ENCODE measurements at places on chromosomes 4 and X.

GRCh38 chr4:8583655-8584025 is 3.4 kb downstream of the GPR78 start:
- no peak for DNase-seq

GRCh38 chr4:90982813-90983212 is 855.6 kb downstream of the CCSER1 start:
- no peak for DNase-seq

DNA sequence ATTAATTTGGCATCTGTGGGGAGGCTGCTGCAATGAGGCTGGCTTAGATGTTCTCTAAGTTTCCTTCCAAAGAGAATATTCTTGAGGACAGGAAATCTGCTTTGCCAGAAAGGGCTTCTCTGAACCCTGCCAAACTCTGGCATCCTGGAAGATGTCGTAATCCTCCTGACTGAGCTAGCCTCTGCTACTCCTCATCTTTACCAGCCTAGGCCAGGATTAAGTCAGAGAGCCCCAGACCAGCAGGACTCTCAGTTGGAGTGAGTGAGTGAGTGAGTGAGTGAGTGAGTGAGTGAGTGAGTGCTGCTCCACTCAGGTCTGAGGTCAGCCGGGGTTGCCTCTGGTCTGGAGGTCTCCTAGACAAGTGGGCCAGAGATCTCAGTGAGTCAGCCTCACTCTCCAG is 104.9 kb upstream of the SOD3 start:
- no peak for DNase-seq

DNA sequence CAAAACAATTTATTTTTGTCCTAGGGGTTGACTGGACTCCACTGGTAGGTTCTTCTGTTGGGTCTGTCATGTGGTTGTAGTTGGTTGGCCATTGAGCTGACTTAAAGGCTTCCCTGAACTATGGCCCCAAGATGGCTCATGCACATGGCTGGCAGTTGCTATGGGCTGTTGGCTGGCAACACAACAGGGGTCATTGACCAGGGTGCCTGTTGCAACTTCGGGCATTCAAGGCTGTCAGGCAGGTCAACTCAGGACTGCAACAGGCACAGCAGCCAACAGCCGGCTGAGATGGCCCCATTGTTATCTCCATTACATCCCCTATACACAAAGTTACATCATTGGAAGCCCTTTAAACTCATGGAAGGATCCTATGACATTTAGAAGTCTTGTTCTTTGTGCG is 109.7 kb upstream of the CPEB2 start:
- no peak for DNase-seq

- peak; percentile 97 for DNase-seq
These were observed 16.9 kb upstream of the OCIAD1 start for GRCh38 chr4:48813964-48814363.

- DNase-seq = peak; percentile 6
These were observed 5.5 kb upstream of the XAGE2 start for GRCh38 chrX:52363247-52363883.

GRCh38 chr4:74671080-74671698 is 123.1 kb downstream of the BTC start:
- peak; percentile 67 for DNase-seq

- no peak for DNase-seq
These were observed 88.5 kb upstream of the NOCT start for GRCh38 chr4:138927072-138927471.

DNA sequence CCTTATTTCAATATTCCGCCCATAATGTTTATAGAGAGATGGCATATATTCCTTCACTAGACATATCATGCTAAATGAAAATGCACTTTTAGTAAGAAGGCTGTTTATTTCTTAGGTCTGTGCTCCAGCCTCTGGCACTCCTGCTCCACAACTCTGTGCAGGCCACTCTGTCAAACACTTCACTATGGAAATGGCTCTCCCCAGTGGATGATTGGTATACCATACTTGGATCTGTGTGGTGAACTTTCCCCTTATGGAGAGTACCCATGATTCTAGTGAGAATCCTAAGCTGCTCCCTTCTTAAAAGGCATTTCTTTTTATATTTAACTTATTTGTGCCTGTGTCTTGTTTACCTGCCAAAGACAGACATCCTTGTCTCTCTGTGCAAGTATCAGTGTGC is 480.1 kb upstream of the GALNT7 start:
- DNase-seq = no peak

DNA sequence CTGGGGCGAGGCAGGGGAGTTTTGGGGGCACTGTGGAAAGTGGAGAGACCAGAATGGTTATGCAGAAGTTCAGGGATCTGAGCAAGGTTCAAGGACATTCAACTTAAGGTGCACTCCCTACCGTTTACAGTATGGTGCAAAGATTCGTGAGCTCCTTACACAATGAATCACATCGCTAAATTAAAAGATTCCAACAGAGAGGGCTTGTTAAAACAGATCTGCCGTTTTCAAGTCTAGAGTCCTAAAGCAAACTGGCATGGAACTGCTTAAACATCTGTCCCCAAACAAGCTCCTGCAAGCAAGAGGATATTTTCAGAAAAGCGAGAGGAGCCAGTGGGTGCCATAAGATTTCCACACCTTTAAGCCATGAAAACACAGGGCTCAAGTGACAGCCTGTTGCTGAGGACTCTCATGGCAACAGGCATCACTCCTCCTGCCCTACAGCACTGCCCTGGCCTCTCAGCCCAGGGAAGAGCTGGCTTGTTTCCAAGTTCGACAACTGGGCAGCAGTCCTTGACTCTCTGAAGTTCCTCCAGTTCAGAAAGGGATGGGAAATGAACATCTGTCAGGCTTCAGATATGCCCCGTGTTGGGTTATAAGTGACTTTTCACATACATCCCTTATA is 10.0 kb downstream of the FAM184B start:
- peak; percentile 16 for DNase-seq

DNA sequence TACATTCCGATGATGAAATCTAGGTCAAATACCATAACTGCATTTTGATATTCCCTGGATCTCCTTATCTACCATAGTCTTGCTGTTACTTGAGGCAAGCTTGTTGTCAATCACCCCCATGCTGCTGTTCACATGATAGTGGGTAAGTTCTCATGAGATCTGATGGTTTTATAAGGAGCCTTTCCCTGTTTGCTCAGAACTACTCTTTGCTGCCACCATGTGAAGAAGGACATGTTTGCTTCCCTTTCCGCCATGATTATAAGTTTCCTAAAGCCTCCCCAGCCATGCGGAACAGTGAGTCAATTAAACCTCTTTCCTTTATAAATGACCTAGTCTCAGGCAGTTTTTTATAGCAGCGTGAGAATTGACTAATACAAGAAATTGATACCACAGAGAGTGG is 432.0 kb downstream of the GLUD2 start:
- DNase-seq = peak; percentile 2

GRCh38 chr4:56050625-56051024 is 101.9 kb downstream of the CEP135 start:
- no peak for DNase-seq

DNA sequence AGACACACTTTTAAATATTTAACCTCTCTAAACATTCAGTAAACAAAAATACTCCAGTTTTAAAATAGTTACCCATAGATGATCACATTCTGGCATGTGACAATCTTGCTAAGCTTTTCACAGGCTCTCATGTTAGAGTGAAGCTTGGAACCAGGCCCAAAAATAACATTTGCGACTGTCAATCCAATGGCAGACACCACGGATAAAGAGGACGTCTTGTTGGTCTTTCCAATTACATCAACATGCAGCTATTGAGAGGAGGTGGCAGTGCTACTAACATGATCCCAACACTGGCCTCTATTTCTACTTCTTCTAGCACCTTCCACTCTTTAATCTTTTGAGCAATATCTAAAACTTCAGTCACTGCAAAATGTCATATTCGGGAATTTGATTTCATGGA is 970.8 kb upstream of the TENM3 start:
- no peak for DNase-seq

DNA sequence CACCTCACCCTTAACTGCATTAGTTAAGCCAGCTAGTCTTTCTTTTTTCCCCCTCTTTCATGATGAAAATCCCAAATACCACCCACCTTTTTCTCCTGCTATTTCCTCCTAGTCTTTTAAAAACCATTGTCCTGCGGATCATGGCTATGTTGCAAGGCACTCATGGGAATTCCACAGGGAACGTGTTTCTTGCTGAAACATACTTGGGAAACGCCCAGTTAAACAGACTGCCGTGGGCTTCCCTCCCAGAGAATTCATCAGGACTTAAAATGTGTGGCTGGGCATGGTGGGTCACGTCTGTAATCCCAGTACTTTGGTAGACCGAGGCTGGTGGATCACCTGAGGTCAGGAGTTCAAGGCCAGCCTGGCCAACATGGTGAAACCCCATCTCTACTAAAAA is 32.2 kb downstream of the XG start:
- no peak for DNase-seq

DNA sequence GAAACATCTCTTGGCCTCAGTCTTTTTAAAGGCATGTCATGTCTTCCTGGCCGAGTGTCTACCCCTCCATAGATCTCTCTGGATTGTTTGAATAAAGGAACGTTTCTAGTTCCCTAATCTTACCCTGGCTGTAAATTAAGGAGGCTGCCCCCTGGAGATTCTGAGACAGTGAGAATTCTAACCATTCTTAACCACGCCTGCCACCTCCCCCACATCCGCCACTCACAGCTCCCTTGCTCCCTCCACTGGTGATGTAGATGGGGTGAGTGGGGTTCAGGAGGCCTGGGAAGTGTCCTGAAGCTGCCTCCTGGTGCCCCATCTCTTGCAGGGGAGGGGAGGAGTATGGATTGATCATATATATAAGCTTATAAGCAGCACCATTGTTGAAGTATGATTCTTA is 48.0 kb upstream of the TRIM2 start:
- peak; percentile 9 for DNase-seq

DNA sequence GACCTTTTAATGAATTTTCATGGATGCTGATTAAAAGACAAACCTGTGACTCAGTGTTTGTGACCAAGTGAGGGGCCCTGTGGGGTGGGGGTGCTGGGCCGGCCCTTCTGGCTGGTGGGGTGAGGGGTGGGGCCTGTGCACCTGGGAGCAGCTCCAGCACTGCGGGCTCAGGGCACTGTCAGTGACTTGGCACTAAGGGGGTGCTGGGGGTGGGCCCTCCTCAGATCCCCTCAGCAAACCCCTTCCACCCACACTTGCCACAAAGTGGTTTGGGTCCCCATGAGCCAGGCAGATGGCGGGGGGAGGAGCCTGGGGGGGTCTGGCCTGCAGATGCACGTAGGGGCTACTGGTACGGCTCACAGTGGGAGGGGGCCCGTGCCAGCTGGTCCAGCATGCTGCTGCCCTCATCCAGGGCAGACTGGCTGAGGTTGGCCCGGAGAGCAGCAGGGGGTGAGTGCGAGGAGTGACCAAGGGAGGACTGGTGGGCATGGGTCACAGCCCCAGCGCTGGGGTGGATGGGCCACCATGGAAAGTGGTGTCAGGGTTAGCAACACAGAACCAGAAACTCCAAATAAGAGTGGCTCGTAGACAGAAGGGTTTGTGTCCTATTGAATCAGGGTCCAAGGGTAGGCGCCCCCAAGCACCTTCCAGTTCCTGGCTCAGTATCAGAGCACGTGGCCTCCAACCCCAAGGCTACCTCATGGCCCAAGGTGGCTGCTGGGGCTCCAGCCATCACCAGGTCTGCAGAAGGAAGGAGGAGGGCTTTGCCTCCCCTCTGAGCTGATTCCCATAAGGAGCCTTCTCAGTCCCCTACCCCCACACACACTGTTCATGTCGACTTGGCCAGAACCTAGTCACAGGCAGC is 10.1 kb downstream of the NKX1-1 start:
- DNase-seq = no peak

DNA sequence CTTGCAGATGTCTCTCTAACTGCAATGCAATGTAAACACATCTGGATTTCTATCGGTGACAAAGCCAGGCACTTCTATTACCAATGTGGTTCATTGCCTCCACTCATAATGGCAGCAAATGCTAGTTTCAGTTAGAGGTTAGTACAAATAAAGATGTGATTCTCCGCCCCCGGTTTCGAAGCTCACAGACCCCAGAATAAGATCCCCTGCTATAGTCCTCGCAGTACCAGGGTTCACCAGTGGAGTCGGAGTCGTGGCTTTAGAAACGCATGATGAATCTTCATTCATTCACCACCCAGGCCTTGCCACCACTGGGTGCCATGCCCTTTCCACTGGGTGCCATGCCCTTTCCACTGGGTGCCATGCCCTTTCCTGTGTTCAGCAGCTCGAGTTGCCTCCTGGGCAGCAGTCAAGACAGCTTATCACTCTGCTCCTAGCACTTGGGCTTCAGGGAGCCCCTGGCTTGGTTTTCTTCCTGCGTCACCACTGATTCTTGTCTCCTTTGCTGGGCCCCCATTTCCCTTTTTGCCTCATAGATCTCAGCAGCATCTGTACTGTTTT is 3.5 kb upstream of the NAA10 start:
- no peak for DNase-seq

DNA sequence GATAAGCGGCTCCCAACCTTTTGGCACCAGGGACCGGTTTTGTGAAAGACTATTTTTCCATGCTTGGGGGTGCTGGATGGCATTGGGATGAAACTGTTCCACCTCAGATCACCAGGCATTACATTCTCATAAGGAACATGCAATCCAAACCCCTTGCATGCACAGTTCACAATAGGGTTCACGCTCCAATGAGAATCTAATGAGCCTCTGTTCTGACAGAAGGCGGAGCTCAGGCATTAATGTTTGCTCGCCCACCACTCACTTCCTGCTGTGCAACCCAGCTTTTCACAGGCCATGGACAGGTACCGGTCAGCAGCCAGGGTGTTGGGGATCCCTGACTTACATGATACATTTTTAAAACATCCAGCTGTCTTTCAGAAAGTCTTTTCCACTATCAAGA is 187.3 kb downstream of the SLC39A8 start:
- DNase-seq = peak; percentile 2

- no peak for DNase-seq
These were observed 1.9 kb downstream of the TACC3 start for GRCh38 chr4:1723131-1723801.

DNA sequence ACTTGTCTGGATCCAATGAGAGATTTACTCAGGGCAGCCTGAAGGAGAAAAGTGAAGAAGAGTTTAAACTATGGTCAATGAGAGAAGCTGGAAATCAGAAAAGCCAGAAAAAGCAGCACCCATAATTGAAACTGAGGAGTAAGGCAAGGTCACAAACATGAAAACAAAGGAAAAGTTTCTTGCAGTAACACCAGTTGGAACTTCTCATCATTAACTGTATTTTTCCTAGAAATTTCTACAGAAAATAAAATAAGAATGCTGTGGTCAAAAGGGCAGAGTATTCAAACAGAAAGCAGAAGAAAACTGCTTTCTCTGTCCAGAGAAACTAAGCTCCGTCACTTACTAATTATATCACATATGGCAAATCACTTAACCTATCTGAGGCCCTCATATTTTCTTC is 102.2 kb downstream of the OR13H1 start:
- no peak for DNase-seq

- no peak for DNase-seq
These were observed 1657.4 kb upstream of the IGFBP7 start for GRCh38 chr4:58767598-58767997.

DNA sequence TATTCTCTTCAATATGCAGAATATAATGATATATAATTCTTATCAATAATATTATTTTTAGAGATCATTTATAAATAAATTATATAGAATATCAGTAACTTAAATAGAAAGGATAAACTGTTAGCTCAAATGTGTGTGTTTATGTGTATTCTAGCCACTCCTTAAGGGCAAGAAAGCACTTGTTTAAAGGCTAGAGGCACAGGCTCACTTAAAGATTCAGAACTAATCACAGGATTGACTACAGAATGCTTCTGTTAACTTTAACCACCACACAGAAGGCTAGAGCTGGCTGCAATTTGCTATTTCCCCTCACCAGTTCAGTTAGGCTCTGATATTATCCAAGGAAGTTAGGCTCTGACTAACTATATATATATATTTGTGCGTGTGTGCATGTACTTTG is 69.6 kb downstream of the TBCK start:
- no peak for DNase-seq

All from NCI-H82 (cell line).